GM13976 (cell line): ENCODE measurements at places on chromosomes 4 and X.

- no peak for DNase-seq
These were observed 87.5 kb downstream of the PALLD start for GRCh38 chr4:168584321-168584771.

GRCh38 chr4:93409035-93409434 is 419.5 kb upstream of the ATOH1 start:
- DNase-seq: no peak

GRCh38 chrX:70439016-70439415 is 5.6 kb upstream of the DLG3 start:
- no peak for DNase-seq

DNA sequence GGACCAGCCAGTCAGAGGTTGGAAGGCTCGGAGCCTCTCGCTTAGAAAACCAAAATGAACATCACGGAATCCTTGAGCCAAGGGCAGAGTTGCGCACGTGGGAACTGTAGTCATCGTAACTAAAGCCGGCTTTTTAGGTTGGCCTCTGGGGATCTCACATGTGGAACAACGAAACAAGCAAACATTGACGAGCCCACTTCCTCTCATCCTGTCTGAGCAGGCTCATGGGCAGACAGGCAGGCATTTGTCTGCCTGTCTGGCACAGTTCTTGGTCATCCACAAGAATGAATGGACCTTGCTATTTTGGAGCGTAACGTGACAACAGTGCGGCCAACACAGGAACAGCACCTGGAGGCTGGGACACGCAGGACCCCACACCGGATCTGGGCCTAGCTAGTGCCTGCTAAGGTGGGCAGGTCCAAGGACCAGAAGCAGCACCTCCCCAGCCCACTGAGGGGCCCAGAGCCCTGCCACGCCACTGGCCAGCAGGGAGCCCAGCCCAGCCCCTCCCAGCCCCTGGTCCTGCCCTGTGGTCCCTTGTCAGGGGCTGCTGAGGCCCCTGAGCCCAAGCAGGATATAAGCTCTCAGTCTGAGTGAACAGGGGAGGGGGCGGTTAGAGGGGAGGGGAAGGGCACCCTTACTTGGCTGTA is 9.2 kb upstream of the TREX2 start:
- no peak for DNase-seq

DNA sequence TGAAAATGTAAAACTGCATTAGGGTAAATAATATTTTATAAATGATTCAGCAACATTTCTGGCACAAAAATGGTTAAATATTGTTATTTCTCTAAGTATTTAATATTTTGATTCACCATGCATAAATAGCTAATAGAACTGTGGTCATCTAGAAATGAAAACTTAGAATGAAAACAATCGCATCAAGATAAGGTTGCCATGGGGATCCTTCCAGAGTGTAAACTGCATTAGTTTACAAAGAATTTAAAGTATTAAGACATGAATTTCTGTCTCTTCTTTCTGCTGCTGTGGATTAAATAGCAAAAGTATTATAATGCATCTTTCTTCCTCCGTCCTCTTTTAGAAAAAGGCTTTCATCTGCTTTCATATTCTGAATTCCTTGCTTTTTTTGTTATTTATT is 1064.6 kb upstream of the SLIT2 start:
- no peak for DNase-seq

DNA sequence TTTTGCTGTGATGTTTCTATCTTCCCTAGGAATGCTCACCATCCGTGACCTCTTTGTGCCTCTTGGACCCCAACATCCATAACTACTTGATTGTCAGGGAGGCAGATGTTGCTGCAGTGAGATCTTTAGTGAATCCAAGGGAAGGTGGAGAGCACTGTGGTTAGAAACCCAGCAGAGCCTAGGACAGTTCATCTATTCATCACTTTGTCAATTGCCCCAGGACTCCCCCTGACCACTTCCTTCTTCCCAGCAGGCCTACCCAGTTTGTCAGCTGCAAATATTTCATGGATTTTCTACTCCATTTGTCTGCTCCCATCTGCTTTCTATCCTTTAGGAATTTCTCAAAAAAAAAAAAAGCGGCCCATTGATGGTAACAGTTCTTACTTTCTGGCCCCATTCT is 942.8 kb downstream of the PCDH7 start:
- no peak for DNase-seq
